RPMI7951 (cell line): ENCODE measurements at places on chromosomes 4 and X.

GRCh38 chrX:116317409-116317808, 119.0 kb upstream of the SLC6A14 start:
- DNase-seq: peak; percentile 78

DNA sequence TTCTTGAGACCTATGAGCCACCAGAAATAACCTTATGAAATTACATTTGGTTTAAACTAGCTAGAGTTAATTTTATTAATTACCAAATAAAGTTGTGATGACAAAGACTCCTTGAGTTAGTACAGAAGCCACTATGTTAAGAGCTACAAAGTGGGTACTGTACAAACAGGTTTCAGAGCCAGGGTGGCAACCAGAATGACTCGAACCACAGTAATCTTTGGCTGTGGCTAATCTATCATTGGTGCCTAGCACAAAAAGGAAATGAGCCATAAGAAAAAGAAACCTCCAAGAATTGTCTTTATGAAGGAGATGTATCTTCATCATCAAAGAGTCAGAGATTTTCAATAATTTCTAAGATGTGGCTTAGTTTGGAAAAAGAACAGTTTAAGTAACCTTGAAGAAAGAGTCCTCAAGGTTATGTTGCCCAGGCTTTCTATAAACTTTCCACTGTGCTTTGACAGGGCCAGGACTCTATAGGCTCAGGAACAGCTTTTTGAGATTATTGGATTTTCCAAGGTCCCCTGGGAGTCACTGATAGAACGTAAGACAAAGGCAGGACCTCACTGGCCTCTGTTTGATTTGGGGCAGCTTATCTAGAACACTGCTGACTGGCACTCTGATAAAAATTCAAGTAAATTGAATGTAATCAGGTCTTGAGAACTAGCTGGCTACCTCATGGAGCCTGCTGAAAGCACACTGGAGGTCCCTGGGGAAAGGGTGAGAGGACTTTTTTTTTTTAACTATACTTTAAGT, 777.7 kb downstream of the STIM2 start:
- no peak for DNase-seq

DNA sequence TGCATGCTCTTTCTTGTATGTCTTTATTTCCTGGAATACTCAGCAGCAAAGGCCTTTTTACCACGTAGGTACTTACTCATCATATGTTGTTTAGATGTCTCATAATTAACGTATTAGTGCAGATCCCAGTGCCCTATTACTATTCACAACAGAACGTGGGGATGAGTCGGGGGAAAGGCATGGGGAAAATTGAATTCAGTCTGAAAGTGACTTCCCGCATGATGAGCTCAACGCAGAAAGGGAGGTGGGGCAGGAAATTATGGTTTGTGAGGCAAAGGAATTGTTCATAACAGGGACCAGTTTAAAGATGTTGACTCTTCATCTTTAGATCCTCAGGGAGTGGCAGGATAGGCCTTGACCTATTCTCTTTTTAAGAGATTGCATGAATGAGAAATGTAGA, 2.0 kb upstream of the TMPRSS11D start:
- DNase-seq: peak; percentile 74

DNA sequence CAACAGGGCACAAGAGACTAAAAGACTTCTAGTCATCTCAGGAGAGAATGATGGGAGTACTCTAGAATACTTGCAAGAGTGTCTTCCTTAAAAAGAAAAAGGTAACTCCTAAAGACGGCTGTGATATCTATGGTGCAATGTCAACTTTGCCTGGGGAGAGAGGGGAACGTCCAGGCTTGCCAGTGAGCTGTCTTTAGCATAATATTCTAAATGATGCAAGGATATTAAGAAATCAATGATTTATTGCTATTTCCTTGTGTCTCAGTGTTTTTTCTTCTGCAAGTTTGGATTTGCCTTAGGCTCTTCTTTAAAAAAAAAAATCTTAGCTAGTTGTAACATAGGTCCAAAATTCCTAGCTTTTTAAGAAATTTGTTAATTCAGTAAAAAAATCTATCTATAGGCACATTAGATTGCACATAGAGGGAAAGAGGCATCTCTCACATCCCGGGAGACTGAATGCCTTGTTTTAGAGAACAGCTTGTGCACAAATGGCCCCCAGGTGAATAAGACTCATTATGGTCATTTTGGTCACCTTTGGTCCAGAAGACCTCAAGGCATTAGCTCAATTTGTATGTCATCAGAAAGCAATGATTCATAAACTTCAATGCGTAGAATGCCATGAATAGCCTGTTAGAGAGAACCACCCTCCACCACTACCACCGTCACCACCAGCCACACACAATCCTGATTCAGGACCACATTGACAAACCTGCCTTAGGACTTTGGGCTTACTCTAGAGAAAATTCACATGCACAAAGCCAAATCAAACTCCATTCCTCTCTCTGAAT, 104.1 kb downstream of the PALLD start:
- peak; percentile 38 for DNase-seq

DNA sequence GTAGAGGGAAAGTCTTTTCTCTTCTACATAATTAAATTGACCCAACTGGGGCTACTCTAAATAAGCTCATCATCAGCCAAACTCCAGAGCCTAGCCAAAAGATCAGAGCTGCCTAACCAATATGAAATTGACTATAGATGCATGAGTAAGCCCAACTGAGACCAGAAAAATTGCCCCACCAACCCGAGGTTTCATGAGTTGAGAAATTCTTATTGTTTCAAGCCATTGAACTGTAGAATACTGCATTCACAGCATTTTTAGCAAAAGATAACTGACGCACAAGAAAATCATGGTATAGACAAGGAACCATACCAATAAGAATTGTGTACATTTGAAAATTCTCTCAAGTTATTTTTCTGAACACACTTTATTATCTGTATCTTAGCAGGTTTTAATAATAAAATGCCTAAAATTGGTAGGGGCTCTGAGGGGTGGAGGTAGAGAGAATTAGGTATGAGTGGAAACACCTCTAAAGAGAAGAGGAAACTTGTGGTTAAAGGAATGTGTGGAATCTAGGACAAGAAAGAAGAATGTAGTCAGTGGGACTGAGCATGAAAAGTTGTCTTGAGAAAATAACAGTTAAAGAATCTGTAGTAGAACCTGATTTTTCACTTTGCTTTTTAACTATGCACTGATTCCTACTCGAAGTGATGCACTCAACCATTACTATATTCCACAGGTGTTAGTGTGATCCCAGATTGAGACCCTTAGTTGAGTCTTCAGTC, 200.9 kb upstream of the PPP1R2C start:
- DNase-seq: no peak

DNA sequence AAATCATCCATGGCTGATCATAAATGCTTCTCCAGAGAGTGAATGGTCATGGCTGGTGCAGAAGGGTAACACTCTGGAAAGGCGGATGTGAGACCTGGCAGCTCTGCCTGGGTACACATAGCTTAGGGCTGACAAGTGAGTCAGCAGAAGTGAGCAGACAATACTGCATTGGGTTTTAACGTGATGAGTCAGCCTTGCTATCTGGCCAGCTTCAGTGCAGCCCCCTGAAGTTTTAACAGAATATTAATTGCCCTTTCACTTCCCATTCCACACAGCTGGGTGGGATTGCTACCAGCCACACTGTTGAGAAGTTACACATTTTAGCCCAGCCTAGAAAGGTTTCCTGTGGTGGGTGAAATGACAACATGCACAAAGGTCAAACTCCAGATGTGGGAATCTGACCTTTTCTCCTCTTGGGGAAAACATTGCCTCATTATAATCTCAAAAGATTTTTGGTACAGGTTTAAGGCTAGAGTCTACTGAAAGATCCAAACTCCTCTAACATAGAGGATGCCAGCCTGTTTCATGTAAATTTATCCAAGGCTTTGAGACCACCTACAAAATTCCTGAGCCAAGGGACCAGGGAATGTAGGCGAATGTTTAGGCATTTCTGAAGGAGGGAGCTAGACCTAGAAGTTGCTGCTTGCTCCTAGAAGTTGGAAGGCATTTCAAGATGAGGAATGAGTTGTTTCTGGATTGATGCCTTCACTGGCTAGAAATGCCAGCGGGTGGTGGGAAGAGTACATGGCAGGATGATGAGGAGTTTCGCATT, 230.3 kb upstream of the PGRMC2 start:
- peak; percentile 98 for DNase-seq

GRCh38 chr4:91754716-91755115, 549.0 kb upstream of the GRID2 start:
- DNase-seq: peak; percentile 2

GRCh38 chrX:57915680-57916079, 5.4 kb upstream of the ZXDA start:
- DNase-seq: no peak

GRCh38 chr4:136909626-136910025, 622.7 kb downstream of the PCDH18 start:
- DNase-seq: no peak

GRCh38 chr4:162461952-162462351, 298.2 kb upstream of the FSTL5 start:
- no peak for DNase-seq

DNA sequence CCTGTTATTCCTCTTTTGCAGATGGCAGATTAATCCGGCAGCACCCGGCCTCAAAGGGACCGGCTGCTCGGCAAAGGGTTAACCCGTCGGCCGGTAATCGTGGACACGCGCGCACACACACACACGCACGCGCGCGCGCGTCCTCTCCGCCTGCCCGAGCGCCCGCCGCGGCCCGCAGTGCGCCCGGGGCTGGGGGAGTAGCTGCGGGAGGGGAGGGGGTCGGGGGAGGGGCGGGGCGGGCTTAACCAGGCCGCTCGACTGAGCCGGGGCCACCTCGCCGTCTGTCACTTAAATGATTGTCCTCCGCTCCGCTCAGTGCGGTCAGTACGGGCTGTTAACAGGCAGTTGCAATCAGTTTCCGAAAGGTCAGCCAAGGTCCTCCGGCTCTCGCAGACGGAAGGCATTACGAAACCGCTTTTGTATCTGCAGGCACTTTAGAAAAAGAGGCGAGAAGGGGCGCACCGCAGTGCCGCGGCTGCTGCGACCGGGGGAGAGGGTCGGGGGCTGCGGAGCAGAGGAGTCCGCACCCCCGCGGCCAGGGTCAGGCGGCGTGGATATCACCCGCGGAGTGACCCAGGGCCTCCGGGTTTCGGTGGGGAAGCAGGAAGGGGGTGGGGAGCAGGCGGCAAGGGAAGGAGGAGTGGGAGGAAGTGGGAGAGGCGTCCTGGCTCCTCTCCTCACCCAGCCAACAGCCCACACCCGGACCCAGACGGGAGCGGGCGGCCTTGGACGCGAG, 57.3 kb upstream of the BCOR start:
- peak; percentile 86 for DNase-seq

DNA sequence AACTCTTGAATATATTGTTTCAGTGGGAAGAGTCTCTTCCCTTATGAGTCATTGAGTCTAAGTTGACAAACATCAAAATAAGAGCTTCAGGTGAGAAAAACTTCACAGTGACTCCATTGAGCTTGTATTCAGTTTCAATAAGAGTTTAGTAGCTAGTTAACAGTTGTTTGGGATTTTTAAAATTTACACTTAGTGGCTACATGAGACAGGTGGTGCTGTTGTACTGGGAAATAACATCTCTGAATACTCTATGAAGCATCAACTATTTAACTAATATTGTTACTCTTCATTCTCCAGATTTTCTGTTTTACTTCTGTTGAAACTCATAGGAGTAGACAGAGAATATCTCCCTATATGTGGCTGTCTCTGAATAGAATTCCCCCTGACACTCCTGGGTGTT, 1609.1 kb downstream of the C4orf33 start:
- no peak for DNase-seq
